Activated T-cell treated with anti-CD3 and anti-CD28 coated beads, Interleukin-2, amount 50 U/mL, for 1 hour (primary cell): ENCODE measurements at places on chromosomes 5 and 9.

- no peak for DNase-seq
Observed at GRCh38 chr5:5005353-5005752, 134.8 kb upstream of the ADAMTS16 start.

DNA sequence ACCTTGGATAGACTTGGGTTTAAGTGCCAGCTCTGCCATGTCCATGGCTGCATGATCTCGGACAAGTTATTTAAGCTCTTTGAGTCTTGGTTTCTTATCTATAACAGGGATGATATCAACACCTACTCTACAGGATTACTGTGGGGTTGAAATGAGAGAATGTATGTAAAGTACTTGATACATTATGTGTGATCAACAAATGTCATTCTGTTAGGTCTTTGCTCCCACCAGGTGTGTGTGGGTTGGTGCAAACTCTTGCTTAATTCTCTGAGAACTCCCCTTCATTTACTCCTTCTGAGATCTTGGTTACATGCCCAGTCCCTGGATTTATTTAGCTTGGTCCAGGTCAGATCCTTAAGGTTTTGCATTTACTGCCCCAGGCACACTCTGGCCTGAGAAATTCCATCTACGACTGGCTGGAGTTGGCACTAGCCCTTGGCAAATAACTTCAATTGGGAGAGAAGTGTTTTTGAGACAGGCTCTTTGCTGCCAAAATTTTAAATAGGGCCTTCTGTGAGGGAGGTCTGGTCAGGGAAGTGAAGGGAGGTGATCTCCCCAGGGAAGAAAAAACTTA is 63.5 kb upstream of the KLF9 start:
- DNase-seq: no peak

DNA sequence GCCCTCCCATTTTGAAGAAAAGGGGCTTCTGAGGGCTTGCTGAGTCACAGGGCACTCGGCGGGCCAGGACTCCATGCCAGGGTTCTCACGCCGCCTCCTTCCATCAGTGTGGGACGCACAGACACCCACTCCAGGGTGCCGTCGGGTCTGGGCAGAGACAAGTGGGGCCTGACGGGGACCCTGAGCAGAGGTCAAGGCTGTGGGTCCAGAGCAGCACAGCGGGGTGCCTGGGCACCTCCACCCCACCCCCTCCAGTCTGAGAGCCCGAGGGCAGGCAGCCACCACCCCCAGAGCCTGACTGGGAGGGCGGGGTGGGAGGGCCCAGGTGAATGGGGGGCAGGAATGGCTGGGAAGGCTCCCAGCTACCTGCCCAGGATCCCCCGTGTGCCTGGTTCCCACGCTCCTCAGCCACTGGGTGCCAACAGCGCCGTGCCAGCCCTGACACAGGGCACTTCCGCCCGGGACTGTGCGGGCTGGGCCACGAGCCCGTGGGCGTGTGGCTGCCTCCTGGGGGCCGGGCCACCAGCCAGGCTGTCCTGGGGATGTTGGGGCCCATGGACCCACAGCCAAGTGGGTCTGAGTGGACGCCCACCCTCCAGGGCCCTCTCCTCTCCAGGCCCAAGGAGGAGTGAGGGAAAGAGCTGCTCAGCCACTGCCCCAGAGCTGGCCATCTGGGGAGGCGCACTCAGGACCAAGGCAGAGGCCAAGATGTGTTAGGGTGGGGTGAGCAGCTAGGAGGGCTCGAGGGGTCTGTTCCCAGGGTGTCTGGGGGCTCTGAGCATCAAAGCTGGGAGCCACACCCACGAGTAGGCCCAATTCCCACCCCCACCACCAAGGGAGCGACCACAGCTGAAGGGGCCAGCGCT is 10.1 kb upstream of the NRARP start:
- peak; percentile 16 for DNase-seq

DNA sequence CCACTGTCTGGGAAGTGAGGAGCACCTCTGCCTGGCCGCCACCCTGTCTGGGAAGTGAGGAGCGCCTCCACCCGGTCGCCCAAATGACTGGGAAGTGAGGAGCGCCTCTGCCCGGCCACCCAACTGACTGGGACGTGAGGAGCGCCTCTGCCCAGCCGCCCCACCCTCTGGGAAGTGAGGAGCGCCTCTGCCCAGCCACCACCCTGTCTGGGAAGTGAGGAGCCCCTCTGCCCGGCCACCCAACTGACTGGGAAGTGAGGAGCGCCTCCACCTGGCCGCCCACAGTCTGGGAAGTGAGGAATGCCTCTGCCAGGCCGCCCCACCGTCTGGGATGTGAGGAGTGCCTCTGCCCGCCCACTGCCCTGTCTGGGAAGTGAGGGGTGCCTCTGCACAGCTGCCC is 32.9 kb downstream of the SAXO1 start:
- no peak for DNase-seq

DNA sequence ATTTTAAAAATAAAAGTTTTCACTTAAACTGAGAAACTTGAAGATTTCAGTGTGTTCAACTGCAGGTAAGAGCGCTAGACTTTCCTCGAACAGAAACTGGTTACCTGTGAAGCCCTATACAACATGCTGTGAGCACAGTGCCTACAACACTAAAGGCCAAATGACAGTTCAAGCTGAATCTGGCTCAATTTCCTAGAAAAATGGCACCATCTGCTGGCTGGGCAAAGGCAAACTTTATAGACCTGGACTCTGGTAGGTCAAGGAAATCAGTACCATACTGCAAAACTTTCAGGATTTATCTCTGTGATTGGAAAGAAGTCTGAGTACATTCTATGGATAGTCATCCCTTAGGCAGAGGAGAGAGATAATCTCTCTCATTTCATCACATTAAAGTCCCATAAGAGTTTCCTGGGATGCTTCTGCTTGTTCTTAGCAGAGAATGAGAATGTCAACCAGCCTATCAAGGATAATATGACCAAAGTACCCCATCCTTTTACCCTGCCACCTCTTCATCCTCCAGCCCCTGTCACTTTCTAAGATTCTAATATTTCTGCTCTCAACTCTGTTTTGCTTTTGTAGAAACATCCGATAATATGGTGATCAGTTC is 31.8 kb upstream of the FOXB2 start:
- DNase-seq: no peak

DNA sequence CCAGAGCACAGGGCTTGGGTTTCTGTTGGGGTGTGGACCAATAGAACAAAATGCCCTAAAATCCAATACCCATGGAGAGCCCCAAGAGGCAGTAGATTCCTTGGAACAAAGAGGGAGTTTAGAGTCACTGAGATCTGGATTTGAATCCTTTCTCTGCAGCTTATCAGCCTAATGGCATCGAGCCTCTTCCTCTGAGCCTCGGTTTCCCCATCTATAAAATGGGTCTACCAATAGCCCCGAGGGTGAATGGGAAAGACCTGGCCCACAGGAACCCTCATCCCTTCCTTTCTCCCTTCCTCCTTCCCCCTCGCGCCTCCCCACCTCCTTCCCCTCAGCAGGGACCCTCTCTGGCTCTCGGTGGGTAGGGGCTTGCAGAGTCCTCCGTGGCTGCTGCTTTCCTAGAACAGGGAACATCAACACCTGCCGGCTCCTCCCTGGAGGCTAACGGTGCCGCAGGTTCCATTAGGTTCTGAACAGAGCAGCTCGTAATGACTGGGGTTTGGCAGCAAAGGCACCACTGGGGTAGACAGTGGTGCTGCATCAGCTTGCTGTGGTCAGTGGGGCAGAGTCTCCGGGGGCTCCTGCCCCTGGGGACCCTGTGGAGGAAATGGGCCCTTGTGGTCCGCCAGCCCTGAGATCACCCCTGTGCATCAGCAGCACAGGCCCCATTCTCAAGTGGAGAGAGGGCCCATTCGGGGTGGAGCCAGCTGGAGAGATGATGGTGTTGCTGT is 40.3 kb downstream of the NEK6 start:
- DNase-seq: no peak

DNA sequence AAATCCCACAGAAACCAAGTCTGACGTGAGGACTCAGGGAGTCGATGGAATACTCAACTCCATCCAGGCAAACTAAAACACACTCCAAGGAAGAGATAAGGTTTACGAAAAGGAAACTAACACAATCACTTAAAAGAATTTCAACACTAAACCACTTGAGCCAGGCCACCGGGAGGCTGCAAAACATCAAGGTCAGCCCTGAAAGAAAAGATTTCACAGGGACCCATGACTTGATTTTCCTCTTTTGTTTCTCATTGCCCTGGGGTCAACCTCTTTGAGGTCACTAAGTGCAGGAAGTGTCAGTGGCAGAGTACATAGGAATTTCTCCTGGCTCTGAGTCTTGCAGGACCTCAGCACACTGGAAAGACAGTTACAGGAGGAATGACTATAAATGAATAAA is 77.8 kb upstream of the TARS1 start:
- DNase-seq: no peak

DNA sequence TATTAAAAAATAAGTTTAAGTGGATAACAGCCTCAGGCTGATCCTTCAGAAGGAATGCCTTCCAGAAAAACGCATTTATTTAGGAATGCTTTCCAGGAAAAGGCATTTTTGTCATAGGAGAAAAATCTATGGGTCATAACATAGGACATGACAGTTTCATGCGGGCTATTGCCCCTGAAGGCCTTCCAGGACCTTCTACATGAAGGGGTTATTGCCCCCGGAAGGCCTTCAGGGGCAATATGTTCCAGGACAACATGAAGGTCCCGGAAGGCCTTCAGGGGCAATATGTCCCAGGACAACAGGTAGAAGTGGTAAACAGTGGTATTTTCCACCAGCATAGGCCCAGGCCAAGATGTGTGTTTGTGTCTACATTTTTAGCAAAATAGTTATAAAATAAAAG is 191.3 kb upstream of the RASA1 start:
- no peak for DNase-seq

DNA sequence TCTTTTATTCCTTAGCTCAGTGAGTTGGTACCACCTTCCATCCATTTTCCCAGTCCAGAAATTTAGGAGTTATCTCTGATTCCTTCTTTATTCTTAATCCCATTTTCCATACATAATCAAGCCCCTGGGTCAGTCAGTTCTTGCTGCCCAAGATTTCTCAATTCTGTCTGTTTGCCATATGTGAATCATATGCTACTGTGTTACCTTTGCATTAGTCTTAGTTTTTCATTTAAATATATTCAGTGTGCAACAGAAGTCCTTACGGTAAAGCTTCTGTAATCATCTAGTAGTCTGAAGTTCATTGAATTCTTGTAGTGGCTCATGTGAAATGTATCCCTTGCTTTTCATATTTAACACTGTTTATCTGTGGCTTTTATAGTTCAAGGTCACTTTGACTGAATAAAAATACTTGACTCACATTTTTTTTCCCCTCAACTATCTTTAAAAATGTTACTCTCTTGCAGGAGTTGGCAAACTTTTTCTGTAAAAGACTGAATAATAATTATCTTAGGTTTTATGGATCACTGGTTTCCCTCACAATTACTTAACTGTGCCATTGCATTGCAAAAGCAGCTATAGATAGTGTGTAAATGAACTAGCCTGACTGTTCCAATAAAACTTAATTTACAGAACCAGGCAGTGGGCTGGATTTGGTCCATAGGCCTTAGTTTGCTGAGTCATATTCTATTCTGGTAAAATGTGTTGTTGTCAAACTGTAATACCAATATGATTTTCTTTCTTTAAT is 6.9 kb downstream of the KIAA1958 start:
- DNase-seq: no peak

DNA sequence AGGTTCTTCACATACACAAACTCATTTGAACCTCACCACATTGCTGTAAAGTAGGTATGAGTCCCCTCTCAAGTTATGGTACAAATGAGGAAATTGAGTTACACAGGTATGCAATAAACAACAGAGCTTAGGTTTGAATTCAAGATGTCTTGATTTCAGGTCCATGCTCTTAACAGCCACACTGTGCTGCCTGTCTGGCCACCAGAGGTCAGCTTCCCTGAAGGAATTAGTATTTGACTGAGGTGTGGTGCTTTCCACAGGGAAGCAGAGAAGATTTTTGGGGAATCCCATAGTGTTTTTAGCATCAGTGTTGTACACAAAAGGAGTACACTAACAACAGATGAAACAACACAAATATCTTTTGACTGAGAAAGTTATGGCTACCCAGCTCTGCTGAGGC is 94.4 kb upstream of the ITGA1 start:
- peak; percentile 26 for DNase-seq

- no peak for DNase-seq
Observed at GRCh38 chr9:4630836-4631235, 31.3 kb upstream of the PLPP6 start.

- no peak for DNase-seq
Observed at GRCh38 chr9:91816356-91816755, 133.7 kb downstream of the ROR2 start.

DNA sequence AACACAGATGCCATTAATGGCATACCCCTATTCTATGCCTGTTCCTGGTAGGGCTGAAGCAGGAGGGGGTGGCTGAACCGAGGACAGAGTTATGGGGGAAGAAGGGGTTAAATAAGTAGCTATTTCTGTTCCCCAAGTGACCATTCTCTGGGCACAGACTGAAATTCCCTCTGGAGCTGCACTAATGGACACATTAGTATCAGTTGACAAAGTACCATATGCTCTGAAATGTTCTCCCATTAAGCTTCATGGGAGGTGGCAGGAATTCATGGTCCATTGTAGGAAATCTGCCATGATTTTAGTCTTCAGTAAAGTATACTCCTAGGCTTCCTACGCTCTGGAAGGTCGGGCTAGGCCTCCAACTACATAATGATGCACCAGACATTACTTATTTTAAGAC is 10.5 kb upstream of the FRMPD1 start:
- DNase-seq: no peak
